Purkinje cell (primary cell): ENCODE measurements at places on chromosomes 7 and 10. TPM values are rescaled to one million over a fixed set of nuclear protein-coding genes. Genes with fewer than 3 reads are reported as not detected.

ZNF277 gene
- polyA plus RNA-seq: 19.8 and 23.3 TPM in 2 replicates

UTF1 gene
- polyA plus RNA-seq: not detected in 2 replicates

NODAL gene
- 0.99 TPM in 1 of 2 replicates, not detected in the other for polyA plus RNA-seq

MRPS16 gene
- 22.2 and 49.5 TPM in 2 replicates for polyA plus RNA-seq

MAGI2 gene
- 58.8 and 67.8 TPM in 2 replicates for polyA plus RNA-seq
